ENCODE measurements at places on chromosomes 6 and 20.

DNA sequence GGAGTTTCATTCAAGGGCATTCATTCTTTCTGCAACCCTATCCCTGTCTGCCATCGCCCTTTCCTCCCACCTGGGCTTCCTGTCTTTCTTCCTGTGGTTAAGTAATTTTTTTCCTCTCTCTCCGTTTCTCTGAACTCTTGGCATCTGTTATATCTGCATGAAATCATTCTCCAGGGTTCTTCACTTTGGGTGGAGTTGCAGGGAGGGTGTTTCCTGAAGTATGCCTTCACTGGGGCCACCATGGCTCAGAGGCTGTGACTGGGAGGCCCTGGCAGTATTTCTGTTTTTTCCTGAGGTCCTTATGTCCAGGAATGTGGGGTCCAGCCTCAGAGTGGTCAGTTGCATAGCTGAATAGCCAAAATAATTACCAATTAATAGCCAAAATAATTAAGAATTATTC is 137.2 kb downstream of the SLC35F1 start:
- H3K4me1 ChIP-seq, result no peaks in the 10 kb centered on the region
- no peak overlapping the region for H3K4me3 ChIP-seq
- no peak for DNase-seq

DNA sequence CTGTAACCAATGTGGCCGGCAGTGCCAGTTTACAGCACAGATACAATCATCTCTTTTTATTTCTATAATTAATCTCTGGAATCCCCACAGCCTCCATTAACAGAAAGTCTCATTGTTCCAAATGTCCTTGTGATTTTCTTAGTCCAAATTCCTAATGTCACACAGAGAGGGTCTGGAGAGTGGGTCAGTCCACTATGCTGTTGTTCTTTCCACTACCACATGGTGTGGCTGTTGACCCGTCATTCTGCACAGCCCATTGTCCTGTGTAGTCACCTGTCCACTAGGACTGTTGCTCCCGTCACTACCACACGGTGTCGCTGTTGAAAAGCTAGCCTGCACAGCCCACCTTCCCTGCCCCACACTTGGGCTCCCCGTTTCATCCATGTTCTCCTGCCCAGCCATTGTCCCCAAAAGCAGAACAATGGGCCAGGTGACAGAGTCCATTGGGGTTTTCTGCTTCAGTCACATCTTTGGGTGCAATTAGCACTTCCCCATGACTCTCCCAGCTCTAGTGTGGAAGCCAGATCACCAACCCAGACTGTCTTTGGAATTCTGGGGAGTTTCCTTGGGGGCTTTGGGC is 8.6 kb upstream of the LBP start:
- H3K36me3 ChIP-seq, result no peaks in the 10 kb centered on the region
- no peak overlapping the region for H3K4me3 ChIP-seq
- H3K27me3 ChIP-seq, result no peaks in the 10 kb centered on the region
- no peak overlapping the region for H3K27ac ChIP-seq

- no peak overlapping the region for H3K4me3 ChIP-seq
- no peaks in the 10 kb centered on the region for H3K4me1 ChIP-seq
- no peaks in the 10 kb centered on the region for H3K36me3 ChIP-seq
- H3K27me3 ChIP-seq, result no peaks in the 10 kb centered on the region
- no peak overlapping the region for H3K27ac ChIP-seq
- no peak for DNase-seq
Observed at GRCh38 chr6:14037402-14038277, 79.9 kb upstream of the CD83 start.

- no peak for DNase-seq
- H3K27ac ChIP-seq, result peak overlapping the region; percentile 58
- H3K27me3 ChIP-seq, result no peaks in the 10 kb centered on the region
- peak overlapping the region; percentile 52 for H3K4me3 ChIP-seq
Observed at GRCh38 chr20:10721137-10721896, 47.5 kb upstream of the JAG1 start.

GRCh38 chr6:159312206-159312605 is 143.0 kb downstream of the FNDC1 start:
- H3K4me1 ChIP-seq, result peaks cover 11% of the 10 kb centered on the region
- no peaks in the 10 kb centered on the region for H3K36me3 ChIP-seq
- no peaks in the 10 kb centered on the region for H3K27me3 ChIP-seq
- H3K27ac ChIP-seq, result peak overlapping the region; percentile 56

- no peaks in the 10 kb centered on the region for H3K36me3 ChIP-seq
- no peak for DNase-seq
- H3K4me3 ChIP-seq, result no peak overlapping the region
- H3K27ac ChIP-seq, result no peak overlapping the region
- no peaks in the 10 kb centered on the region for H3K27me3 ChIP-seq
Observed at GRCh38 chr6:168721571-168721970, 280.6 kb downstream of the SMOC2 start.

- H3K4me3 ChIP-seq, result no peak overlapping the region
- no peaks in the 10 kb centered on the region for H3K27me3 ChIP-seq
- H3K36me3 ChIP-seq, result no peaks in the 10 kb centered on the region
Observed at GRCh38 chr20:18259730-18260129, 28.6 kb upstream of the ZNF133 start.

- H3K36me3 ChIP-seq, result no peaks in the 10 kb centered on the region
- DNase-seq, result no peak
- no peak overlapping the region for H3K4me3 ChIP-seq
- no peaks in the 10 kb centered on the region for H3K4me1 ChIP-seq
- H3K27me3 ChIP-seq, result no peaks in the 10 kb centered on the region
Observed at GRCh38 chr6:63321821-63322220, 2.0 kb upstream of the LGSN start.

DNA sequence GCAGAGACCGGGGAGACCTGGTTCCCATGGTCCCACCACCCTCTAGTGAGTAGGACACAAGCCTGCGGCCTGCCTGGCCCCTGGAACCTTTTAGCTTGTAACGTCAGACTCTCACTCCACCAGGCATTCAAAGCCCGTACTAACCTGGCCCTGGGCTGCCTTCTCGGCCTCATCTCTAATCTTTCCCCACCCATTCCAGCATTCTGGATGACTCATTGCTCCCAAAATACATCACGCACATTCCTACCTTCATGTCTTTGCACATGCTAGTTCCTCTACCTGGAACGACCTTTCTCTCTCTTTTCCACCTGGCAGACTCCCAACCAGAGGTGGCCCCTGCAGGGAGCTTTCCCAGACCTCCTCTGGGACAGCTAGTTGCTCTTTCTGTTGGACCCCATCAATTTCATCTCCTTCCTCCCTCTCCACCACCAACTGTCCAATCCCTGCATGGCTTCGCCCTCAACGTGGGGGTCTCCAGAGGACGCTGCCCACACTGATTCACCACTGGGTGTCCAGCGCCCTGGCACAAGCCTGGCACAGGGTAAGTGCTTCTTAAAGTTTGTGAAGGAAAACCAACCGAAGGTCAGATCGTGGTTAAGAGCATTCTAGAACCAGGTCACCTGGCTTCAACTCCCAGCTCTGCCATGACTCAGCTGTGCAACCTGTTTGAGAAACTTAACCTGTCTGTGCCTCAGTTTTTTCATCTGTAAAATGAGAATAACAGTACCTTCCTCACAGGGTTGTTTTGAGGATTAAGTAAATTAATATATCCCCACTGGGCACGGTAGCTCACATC is 35.2 kb downstream of the JPH2 start:
- no peaks in the 10 kb centered on the region for H3K27me3 ChIP-seq
- DNase-seq, result no peak
- peaks cover 24% of the 10 kb centered on the region for H3K4me1 ChIP-seq
- H3K36me3 ChIP-seq, result no peaks in the 10 kb centered on the region
- H3K27ac ChIP-seq, result peak overlapping the region; percentile 97

DNA sequence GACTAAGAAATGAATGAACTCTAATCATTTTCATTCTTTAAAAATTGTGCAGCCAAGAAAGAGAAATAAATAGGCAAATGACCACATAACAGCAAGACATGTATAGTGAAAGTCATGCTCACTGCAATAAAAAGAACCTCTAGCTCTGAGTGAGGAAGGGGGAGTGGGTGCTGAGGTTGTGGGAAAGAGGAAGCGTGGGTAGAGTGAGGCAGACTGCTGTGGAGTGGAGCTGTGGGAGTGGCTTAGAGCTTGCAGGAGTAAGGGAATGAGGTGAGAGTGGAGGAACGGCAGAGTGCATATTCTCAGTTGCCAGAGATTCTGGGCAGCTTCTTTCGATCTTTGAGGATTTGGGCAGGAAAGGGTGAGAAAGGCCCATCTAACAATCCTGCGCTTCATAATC is 10.4 kb downstream of the DEFB129 start:
- no peaks in the 10 kb centered on the region for H3K4me1 ChIP-seq
- no peak for DNase-seq
- no peak overlapping the region for H3K27ac ChIP-seq
- H3K4me3 ChIP-seq, result peak overlapping the region; percentile 35
- H3K36me3 ChIP-seq, result no peaks in the 10 kb centered on the region

DNA sequence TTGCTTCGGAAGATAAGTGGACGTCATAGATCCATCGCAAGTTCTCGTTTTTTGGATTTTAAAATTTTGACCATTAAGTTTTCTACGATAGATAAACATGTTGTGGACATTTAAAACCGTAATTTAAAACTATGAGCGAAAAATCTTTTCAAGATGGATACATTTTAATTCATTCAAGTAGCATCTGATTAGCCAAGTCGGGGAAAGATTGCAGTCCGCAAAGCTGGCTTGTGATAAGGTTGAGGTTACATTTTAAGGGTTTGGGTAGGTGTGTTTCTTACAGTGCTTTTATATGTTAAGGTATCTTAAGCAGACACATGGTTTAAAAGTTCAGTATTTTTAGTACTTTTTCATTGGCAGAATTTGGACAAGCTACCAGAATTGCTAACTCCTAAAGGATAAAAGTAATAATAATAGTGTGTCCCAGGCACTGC is 1.2 kb downstream of the WTAP start:
- no peaks in the 10 kb centered on the region for H3K27me3 ChIP-seq
- no peak for DNase-seq
- H3K4me3 ChIP-seq, result peak overlapping the region; percentile 89
- H3K27ac ChIP-seq, result peak overlapping the region; percentile 99

DNA sequence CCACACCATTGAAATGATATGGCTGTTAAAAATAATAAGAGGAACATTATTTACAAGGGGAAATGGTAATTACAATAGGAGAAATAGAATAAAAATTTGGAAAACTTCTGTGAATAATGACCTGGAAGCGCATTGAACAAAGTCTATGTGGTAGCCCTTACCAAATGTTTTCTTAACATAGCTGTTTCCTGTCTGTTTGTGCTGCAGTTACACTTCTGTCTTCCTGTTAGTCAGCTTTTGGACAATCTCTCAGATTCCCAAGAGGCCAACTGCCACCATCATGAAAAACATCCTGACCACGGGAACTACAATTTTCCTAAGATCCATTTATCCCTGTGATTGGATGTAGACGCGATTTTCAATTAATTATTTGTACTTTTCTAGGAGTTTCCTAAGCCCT is 754.4 kb upstream of the MARCKS start:
- H3K27ac ChIP-seq, result no peak overlapping the region
- H3K4me3 ChIP-seq, result no peak overlapping the region
- no peak for DNase-seq

- no peak overlapping the region for H3K27ac ChIP-seq
- H3K4me3 ChIP-seq, result no peak overlapping the region
- no peak for DNase-seq
- H3K4me1 ChIP-seq, result no peaks in the 10 kb centered on the region
- H3K36me3 ChIP-seq, result no peaks in the 10 kb centered on the region
- H3K27me3 ChIP-seq, result no peaks in the 10 kb centered on the region
Observed at GRCh38 chr6:67210450-67210849, 1424.6 kb upstream of the ADGRB3 start.

GRCh38 chr6:125251516-125252220 is 50.1 kb downstream of the HDDC2 start:
- peak overlapping the region; percentile 58 for H3K4me3 ChIP-seq
- H3K36me3 ChIP-seq, result no peaks in the 10 kb centered on the region
- no peak for DNase-seq
- H3K4me1 ChIP-seq, result peaks cover 38% of the 10 kb centered on the region
- H3K27ac ChIP-seq, result peak overlapping the region; percentile 67

- H3K27ac ChIP-seq, result no peak overlapping the region
- H3K27me3 ChIP-seq, result no peaks in the 10 kb centered on the region
- no peak overlapping the region for H3K4me3 ChIP-seq
- no peaks in the 10 kb centered on the region for H3K36me3 ChIP-seq
- DNase-seq, result no peak
Observed at GRCh38 chr6:14804001-14804784, 441.7 kb upstream of the JARID2 start.

GRCh38 chr6:70186461-70186860 is 116.4 kb downstream of the COL9A1 start:
- H3K27me3 ChIP-seq, result no peaks in the 10 kb centered on the region
- no peak overlapping the region for H3K4me3 ChIP-seq
- no peaks in the 10 kb centered on the region for H3K36me3 ChIP-seq
- no peaks in the 10 kb centered on the region for H3K4me1 ChIP-seq
- no peak for DNase-seq

DNA sequence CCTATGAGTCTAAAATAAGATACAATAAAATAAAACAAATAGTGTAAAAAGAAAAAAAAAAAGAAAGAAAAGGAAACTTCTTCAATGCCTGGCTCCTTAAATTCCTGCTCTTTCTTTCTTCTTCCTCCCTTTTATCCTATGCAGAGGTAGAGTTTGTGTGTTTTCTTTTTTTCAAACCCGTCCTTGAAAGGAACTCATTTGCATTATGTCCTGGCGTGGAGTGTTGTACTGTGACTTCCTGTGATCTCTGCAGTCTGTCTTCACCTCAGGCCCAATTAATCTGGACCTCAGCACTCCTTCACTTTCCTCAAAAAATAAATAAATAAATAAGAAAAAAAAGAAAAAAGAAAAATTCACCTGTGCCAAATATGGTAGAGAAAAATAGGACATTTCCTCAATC is 541.9 kb upstream of the SPTLC3 start:
- no peak overlapping the region for H3K27ac ChIP-seq
- H3K4me1 ChIP-seq, result no peaks in the 10 kb centered on the region
- no peaks in the 10 kb centered on the region for H3K27me3 ChIP-seq
- no peak for DNase-seq
- no peaks in the 10 kb centered on the region for H3K36me3 ChIP-seq

DNA sequence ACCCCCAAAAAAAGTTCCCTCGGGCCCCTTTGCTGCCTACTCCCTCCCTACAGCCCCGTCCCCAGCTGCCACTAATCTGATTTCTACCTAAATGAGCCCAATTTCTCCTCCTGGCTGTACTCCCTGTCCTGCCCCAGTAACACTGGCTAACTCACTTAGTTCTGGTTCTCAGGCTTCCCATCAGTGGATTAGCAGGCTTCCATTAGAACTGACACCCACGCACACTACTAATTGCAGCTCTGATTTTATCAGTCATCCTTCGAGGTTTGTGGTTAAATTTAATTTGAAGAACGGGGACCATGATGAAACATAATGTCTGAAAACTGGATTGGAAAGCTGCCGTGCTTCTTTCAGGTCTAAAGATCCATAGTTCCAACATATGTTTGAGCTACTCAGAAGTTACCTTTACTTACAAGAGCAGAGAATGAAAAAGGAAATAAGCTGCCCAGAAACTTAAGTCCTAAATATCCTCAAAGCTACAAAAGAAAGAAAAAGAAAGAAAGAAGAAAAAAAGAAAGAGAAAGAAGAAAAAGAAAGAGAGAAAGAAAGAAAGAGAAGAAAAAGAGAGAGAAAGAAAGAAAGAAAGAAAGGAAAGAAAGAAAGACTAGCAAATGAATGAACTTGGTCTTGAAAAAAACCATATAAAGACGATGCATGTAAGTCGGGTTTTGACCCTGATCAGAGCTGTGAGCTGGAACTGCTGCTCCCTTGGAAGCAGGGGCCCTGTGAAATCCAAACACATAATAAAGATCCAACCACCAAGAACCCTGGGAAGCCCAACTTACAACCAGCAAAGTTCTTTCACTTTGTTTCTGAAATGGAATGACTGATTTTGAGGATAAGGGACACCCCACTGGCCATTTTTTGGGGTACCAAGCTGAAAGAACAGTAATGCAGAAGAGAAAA is 51.7 kb downstream of the CNKSR3 start:
- H3K4me3 ChIP-seq, result peak overlapping the region; percentile 60
- H3K36me3 ChIP-seq, result no peaks in the 10 kb centered on the region
- H3K27me3 ChIP-seq, result no peaks in the 10 kb centered on the region
- H3K27ac ChIP-seq, result peak overlapping the region; percentile 86

All from thoracic aorta (tissue), 2 donors.